Body of pancreas (tissue), 4 donors: ENCODE measurements at places on chromosomes 6 and 20. TPM values are rescaled to one million over a fixed set of nuclear protein-coding genes. Genes with fewer than 3 reads are reported as not detected.

GRCh38 chr20:47506850-47507249 is 5.2 kb downstream of the NCOA3 start:
- DNase-seq, result no peak
- no peak overlapping the region for H3K4me3 ChIP-seq
- no peaks in the 10 kb centered on the region for H3K36me3 ChIP-seq
- no peaks in the 10 kb centered on the region for H3K27me3 ChIP-seq

DNA sequence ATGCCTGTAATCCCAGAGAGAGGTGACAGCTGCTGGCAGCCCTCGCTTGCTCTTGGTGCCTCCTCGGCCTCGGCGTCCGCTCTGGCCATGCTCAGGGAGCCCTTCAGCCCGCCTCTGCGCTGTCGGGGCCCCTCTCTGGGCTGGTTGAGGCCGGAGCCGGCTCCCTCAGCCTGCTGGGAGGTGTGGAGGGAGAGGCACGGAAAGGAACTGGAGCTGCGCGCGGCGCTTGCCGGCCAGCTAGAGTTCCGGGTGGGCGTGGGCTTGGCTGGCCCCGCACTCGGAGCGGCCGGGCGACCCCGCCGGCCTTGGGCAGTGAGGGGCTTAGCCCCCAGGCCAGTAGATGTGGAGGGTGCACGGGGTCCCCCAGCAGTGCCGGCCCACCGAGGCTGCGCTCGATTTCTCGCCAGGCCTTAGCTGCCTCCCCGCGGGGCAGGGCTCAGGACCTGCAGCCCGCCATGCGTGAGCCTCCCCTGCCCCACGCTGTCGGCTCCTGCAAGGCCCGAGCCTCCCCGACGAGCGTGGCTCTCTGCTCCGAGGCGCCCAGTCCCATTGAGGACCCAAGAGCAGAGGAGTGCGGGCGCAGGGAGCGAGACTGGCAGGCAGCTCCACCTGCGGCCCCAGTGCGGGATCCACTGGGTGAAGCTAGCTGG is 34.6 kb downstream of the C6orf52 start:
- H3K4me3 ChIP-seq, result no peak overlapping the region
- no peaks in the 10 kb centered on the region for H3K27me3 ChIP-seq
- H3K4me1 ChIP-seq, result no peaks in the 10 kb centered on the region

- H3K36me3 ChIP-seq, result no peaks in the 10 kb centered on the region
- no peaks in the 10 kb centered on the region for H3K27me3 ChIP-seq
- H3K4me3 ChIP-seq, result peak overlapping the region; percentile 73
- H3K27ac ChIP-seq, result peak overlapping the region; percentile 74
- peak; percentile 50 for DNase-seq
- H3K4me1 ChIP-seq, result peaks cover 44% of the 10 kb centered on the region
Measured at GRCh38 chr6:119348096-119348747, 1.3 kb downstream of the MAN1A1 start.

Gene GLP1R
- total RNA-seq, result 5.7 TPM

DNA sequence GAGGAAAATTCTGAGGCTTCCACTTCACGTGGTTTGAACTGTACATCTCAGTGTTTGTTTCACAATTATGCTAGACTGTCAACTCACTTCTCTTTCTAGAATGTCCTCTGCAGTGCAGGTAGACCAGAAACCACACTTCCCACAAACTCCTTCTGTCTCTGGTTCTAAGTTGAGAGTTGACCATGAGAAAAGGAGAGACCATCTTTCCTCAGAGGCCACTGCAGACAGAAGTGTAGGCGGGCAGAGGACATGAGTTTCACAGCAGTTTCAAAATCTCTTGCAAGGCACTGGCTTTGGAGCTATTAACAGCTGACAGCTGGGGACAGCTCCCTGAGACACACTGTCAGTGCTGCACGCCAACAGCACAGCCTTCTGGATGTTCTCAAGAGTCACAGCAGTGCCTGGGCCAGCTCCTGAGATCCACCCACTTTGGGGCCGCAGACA is 55.4 kb upstream of the MOXD1 start:
- peaks cover 10% of the 10 kb centered on the region for H3K36me3 ChIP-seq
- no peak overlapping the region for H3K27ac ChIP-seq
- H3K27me3 ChIP-seq, result no peaks in the 10 kb centered on the region
- peak; percentile 27 for DNase-seq
- H3K4me1 ChIP-seq, result no peaks in the 10 kb centered on the region

DNA sequence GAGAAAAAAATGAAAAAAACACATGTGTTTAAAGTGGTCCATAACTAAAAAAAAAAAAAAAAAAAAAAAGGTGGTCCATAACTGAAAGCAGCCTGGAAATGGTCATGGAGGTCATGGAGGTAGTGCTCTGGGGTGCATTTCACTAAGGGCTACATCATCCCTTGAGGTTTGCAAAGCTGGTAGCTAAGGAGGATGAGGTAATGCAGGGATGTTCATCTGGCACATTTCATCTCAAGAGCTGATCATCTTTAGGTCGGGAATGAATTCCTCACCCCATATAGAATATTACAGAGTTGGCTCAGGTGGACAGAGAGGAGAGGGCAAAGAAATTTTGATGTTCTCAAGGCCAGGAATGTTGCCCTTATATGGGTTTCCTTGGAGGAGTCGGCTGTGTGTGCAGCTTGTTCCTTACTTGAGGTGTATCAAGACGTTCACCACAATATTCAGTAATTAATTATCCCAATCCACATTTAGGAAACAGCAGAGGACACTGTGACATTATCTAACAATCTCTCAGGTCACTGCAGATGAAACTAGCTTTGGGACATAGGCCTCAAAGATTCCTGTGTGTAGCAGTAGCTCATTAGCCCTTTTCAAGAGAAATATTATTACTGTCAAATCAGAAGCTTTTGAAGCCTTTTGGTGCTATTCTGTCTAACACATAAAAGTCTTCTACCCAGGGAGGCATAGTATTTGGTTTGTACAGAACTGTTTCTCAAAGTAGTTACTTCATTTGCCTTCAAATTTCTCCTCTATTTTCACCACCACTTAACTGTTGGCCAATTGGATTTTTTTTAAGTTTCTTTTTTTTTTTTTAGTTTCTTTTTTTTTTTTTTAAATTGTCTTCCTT is 46.8 kb downstream of the CYP24A1 start:
- H3K27me3 ChIP-seq, result no peaks in the 10 kb centered on the region
- no peaks in the 10 kb centered on the region for H3K36me3 ChIP-seq
- DNase-seq, result no peak
- H3K4me3 ChIP-seq, result no peak overlapping the region
- H3K27ac ChIP-seq, result no peak overlapping the region

DNA sequence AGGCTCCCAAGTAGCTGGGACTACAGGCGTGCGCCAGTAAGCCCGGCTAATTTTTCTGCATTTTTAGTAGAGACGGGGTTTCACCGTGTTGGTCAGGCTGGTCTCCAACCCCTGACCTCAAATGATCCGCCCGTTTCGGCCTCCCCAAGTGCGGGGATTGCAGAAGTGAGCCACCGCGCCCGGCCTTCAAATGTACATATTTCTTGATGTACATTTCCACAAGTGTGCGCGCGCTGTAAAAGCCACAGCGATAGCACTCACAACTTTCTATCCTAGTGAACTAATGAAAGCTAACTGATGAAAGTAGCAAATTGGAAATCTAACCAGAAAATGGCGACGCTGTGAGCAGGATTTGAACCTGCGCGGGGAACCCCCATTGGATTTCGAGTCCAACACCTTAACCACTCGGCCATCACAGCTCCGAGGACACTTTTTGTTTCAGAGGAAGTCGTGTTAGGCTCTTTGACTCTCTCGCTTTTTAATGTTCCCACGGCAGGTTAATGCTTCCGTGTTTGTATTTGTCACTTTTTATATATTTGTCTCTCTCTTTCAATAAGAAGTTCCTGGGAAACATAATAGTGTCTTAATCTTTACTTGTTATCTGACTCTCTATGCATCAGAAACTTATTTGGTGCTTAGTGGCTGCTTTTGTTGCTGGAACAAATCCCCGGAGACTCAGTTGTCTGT is 199.4 kb upstream of the ZNF184 start:
- H3K4me1 ChIP-seq, result no peaks in the 10 kb centered on the region
- H3K4me3 ChIP-seq, result no peak overlapping the region
- DNase-seq, result peak; percentile 6

DNA sequence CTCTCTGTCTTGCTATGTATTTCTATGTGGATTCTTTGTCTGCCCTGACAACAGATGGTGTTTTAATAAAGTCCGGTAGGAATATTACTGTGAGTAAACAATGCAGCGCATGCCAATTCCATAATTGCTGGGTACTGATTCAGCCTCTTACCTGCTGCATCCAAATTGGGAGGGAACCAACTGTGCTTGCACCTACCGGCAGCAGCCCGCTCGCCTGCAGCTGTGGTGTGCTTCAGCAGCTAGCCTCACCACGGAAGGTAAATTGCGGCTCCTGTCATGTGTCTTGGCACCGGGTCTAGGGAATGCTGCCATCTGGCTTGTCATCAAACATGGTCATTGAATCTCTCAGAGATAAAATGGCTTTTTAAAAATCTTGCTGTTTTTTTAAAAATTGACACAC is 704.8 kb upstream of the SLC35B3 start:
- no peaks in the 10 kb centered on the region for H3K27me3 ChIP-seq
- peak overlapping the region; percentile 65 for H3K27ac ChIP-seq
- H3K4me3 ChIP-seq, result no peak overlapping the region
- no peaks in the 10 kb centered on the region for H3K36me3 ChIP-seq
- DNase-seq, result peak; percentile 84

GRCh38 chr6:142820338-142821051 is 124.5 kb downstream of the HIVEP2 start:
- peak overlapping the region; percentile 24 for H3K27ac ChIP-seq
- DNase-seq, result no peak
- H3K27me3 ChIP-seq, result no peaks in the 10 kb centered on the region
- H3K4me3 ChIP-seq, result no peak overlapping the region

Gene GRM4
- total RNA-seq, result 0.33 TPM
